ENCODE measurements at places on chromosomes 5 and 9.

- no peak overlapping the region for H3K4me3 ChIP-seq
- peak overlapping the region; percentile 87 for H3K27ac ChIP-seq
- H3K36me3 ChIP-seq: peaks cover 7% of the 10 kb centered on the region
- no peaks in the 10 kb centered on the region for H3K27me3 ChIP-seq
- DNase-seq: no peak
Measured at GRCh38 chr9:89501311-89501898, 3.5 kb upstream of the SEMA4D start.

DNA sequence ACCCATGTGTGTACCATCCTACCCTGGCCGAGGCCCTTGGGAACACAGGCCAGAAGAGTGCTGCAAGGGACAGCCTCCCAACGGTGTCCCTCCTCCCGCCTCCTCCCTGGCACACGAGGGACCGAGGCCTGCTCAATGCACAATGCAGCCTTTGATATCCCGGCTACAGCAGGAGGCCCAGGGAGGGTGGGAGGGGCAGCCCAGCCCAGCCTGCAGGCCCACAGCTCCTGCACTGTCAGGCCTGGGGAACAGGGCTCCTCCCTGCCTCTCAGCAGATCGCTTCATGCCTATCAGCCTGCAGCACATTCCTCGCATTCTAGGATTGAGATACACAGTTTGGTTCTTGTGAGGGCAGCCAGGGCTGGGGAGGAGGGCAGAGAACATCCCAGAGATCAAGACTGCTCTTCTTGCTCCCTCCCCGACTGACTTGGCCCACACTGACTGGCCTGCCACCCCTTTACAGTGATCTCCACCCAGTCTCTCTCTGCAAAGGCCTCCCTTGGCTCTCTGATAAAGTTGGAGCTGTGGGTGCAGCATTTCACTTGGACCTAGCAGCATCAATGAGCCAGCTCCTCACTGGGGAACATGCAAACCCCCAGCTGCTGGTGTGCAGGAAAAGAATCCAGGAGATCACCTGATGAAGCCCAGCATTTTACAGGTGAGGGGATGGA is at the start of gene SH3TC2:
TSS of gene SH3TC2 (minus strand) at position 46 of the 671 bp plus-strand sequence. CDS start at position 6, 40 bp downstream.
- H3K4me1 ChIP-seq: no peaks in the 10 kb centered on the region
- H3K27ac ChIP-seq: no peak within 1 kb of the TSS
- no peak within 1 kb of the TSS for H3K4me3 ChIP-seq
- H3K36me3 ChIP-seq: no peaks in the 10 kb centered on the region

- H3K36me3 ChIP-seq: no peaks in the 10 kb centered on the region
- H3K4me3 ChIP-seq: no peak overlapping the region
- no peak overlapping the region for H3K27ac ChIP-seq
- no peak for DNase-seq
- peaks cover 8% of the 10 kb centered on the region for H3K27me3 ChIP-seq
Measured at GRCh38 chr5:156920861-156921431, 42.1 kb downstream of the TIMD4 start.

DNA sequence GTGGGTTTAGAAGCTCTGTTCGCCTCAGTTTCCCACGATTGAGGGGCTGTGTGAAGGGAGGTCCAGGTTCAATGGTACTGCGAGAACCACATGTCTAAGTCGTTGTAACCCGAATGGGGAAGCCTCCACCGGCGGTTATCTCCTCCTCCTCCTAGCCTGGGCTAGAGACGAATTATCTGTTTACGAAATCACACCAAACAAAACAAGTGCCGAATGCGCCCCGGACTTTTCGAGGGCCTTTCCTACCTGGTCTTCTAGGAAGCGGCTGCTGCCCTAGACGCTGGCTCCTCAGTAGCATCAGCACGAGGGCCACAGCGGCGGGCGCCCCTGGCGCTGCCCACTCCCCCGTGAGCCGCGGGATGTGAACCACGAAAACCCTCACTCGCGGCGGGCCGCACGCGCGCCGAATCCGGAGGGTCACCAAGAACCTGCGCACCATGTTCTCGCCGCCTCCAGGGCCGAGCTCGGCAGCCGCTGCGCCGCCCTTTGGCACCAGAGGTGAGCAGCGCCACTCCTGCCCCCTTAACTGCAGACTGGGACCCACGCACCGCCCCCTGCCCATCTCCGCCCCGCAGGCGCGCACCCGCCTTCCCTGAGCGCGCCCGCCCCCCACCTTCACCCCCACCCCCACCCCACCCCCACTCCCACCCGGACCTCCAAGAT is at the start of gene CDKN2A:
TSS of gene CDKN2A (minus strand) at position 500 of the 663 bp plus-strand sequence.
- no peak for DNase-seq
- peak within 1 kb of the TSS; percentile 53 for H3K4me3 ChIP-seq
- peak within 1 kb of the TSS; percentile 99 for H3K27ac ChIP-seq

DNA sequence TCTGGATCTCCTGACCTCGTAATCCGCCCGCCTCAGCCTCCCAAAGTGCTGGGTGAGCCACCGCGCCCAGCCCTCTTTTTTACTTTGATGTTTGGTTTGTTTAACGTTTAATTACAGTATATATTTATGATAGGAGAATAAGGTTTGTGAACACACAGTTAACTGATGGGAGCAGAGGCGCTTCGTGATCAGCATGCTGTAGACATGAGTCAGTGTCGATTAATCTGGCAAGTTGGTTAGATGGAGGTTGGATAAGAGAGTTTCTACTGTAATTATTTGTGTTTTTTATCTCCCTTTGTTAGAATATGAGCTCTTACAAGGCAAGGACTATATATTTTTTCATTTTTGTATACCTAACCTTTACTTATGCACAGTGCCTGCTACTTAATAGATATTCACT is 14.3 kb downstream of the ATG10 start:
- no peak for DNase-seq
- H3K27me3 ChIP-seq: no peaks in the 10 kb centered on the region
- no peak overlapping the region for H3K4me3 ChIP-seq
- H3K27ac ChIP-seq: no peak overlapping the region

DNA sequence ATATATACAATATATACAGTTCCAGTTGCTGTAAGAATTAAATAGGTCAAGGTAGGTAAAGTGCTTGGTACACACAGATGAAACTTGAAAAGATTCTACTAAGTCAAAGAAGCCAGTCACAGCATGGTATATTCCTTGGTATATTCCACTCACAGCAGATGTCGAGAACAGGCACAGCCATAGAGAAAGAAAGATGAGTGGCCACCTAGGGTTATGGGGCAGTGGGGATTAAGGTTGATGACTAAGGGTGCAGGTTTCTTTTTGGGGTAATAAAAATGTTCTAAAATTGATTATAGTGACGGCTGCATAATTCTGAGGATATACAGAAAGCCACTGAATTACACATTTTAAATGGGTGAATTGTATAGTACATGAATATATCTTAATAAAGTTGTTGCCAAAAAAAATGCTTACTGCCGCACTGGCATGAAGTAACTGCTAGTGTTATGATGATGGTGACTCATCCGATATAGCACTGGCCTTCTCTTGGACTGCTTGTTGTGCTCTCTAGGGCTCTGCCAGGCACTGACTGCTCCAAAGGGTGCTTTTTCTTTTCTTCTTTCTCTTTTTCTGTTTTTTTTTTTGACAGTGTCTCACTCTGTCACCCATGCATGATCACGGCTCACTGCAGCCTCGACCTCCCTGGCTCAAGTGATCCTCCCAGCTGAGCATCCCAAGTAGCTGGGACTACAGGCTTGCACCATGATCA is 23.5 kb downstream of the TBC1D2 start:
- H3K36me3 ChIP-seq: no peaks in the 10 kb centered on the region
- H3K4me3 ChIP-seq: no peak overlapping the region
- no peak overlapping the region for H3K27ac ChIP-seq

GRCh38 chr5:154858972-154859871 is 795 bp downstream of the CNOT8 start:
- peak overlapping the region; percentile 79 for H3K4me3 ChIP-seq
- H3K27me3 ChIP-seq: no peaks in the 10 kb centered on the region
- H3K36me3 ChIP-seq: peaks cover 17% of the 10 kb centered on the region

GRCh38 chr5:99133921-99134320 is 205.1 kb upstream of the CHD1 start:
- H3K4me1 ChIP-seq: no peaks in the 10 kb centered on the region
- H3K4me3 ChIP-seq: no peak overlapping the region
- DNase-seq: no peak
- no peaks in the 10 kb centered on the region for H3K36me3 ChIP-seq
- H3K27me3 ChIP-seq: no peaks in the 10 kb centered on the region
- H3K27ac ChIP-seq: no peak overlapping the region

- H3K27me3 ChIP-seq: peaks cover 11% of the 10 kb centered on the region
- H3K4me3 ChIP-seq: no peak overlapping the region
- H3K36me3 ChIP-seq: no peaks in the 10 kb centered on the region
- H3K27ac ChIP-seq: no peak overlapping the region
Measured at GRCh38 chr9:90249094-90249493, 393.5 kb downstream of the DIRAS2 start.

DNA sequence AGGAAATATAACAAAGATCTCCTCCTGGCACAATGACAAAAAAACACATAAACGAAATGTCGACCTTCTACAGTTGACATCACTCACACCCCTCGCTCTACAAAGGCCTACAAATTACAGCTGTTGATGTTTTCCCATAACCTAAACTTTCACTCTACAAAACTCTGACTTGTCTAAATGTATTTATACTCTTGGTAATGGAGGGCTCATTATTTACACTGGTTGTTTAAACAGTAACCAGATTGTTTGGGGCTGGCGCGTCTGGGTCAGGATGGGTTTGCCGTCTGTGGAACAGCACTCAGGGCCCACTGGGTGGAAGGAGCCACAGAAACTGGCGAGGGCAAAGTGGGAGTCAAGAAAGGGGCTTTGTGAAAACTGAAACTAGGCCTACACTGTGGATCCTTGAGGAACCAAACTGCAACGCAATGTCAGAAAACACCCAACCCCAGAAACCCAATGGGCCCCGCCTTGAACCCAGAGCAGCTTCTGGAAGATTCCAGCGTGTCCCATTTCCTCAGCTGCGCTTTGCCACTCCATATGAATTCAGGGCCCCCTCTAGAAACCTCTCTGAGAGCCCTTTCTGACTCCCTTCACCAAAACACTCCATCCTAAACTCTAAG is 136.7 kb downstream of the ROR2 start:
- H3K4me3 ChIP-seq: no peak overlapping the region
- DNase-seq: no peak
- no peak overlapping the region for H3K27ac ChIP-seq
- H3K36me3 ChIP-seq: no peaks in the 10 kb centered on the region
- H3K4me1 ChIP-seq: no peaks in the 10 kb centered on the region

DNA sequence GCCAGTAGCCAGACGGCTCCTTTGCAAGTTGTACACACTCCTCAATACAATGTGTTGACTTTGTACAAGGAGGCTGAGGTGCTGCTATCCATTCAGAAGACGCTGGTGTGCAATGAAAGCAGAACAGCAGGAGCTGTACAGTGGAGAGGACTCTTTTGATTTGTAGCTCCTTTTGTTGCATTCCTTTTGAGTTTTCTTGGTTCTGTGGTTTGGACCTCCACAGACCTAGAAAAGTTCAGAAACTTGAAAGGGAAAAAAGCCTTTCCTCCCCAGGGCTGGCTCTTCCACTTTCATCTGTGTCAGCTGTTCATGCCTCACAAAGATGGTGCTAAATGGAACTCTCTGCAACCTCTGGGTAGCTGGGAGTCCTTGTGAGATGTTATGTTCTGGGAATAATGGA is 117.4 kb downstream of the MAT2B start:
- no peaks in the 10 kb centered on the region for H3K36me3 ChIP-seq
- H3K4me3 ChIP-seq: no peak overlapping the region
- H3K4me1 ChIP-seq: no peaks in the 10 kb centered on the region
- H3K27ac ChIP-seq: no peak overlapping the region
- DNase-seq: no peak

- H3K27me3 ChIP-seq: no peaks in the 10 kb centered on the region
- H3K36me3 ChIP-seq: no peaks in the 10 kb centered on the region
- H3K4me3 ChIP-seq: no peak overlapping the region
Measured at GRCh38 chr5:64487283-64487682, 18.5 kb upstream of the RGS7BP start.

DNA sequence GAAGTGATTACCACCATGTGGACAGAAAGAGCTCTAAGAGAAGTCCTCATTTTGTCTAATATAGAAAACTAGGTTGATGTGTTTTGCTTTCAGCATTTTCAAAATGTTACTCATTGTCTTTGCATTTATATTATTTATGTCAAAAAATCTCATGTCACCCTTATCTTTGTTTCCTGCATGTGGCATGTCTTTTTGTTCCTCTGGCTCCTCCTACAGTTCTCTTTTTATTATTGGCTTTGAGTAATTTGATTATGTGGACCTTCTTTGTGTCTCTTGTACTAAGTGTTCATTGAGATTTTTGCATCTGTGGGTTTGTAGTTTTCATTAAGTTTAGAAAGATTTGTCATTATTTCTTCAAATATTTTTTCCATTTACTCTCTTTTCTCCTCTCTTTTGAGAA is 58.8 kb downstream of the GNG10 start:
- H3K4me1 ChIP-seq: no peaks in the 10 kb centered on the region
- H3K36me3 ChIP-seq: no peaks in the 10 kb centered on the region
- DNase-seq: no peak
- no peak overlapping the region for H3K27ac ChIP-seq

- H3K27me3 ChIP-seq: no peaks in the 10 kb centered on the region
- no peaks in the 10 kb centered on the region for H3K4me1 ChIP-seq
- H3K36me3 ChIP-seq: peaks cover 10% of the 10 kb centered on the region
- no peak overlapping the region for H3K4me3 ChIP-seq
- no peak for DNase-seq
Measured at GRCh38 chr9:75001719-75002421, 26.2 kb downstream of the CARNMT1 start.

GRCh38 chr5:39697881-39698280 is 273.1 kb upstream of the DAB2 start:
- peaks cover 5% of the 10 kb centered on the region for H3K27me3 ChIP-seq
- H3K4me1 ChIP-seq: no peaks in the 10 kb centered on the region
- H3K4me3 ChIP-seq: no peak overlapping the region

DNA sequence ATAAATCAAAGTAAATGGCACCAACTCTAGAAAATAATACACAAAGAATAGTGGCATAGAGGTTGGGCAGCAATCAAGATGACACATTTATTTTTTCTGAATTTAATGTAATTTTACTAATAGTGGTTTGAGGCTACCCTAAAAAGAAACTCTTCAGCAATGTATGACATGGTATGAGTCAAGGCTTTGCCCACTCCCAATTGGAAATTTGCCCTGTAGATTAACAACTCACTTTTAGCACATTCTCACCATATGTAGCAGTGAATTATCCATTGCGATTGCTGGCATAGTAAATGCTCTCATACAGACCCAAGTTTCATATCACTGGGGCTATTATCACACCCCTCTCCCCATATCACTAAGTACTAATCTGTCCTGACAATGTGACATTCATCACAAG is 832.1 kb upstream of the ZNF608 start:
- DNase-seq: no peak
- H3K27ac ChIP-seq: no peak overlapping the region
- no peaks in the 10 kb centered on the region for H3K27me3 ChIP-seq
- H3K4me3 ChIP-seq: no peak overlapping the region

- H3K4me3 ChIP-seq: no peak overlapping the region
- no peaks in the 10 kb centered on the region for H3K4me1 ChIP-seq
- H3K36me3 ChIP-seq: no peaks in the 10 kb centered on the region
- peak; percentile 15 for DNase-seq
- H3K27ac ChIP-seq: no peak overlapping the region
- H3K27me3 ChIP-seq: no peaks in the 10 kb centered on the region
Measured at GRCh38 chr5:31232273-31232888, 38.9 kb downstream of the CDH6 start.

GRCh38 chr9:32741706-32742105 is 41.6 kb upstream of the TMEM215 start:
- H3K27ac ChIP-seq: no peak overlapping the region
- H3K4me1 ChIP-seq: no peaks in the 10 kb centered on the region
- DNase-seq: no peak
- no peak overlapping the region for H3K4me3 ChIP-seq

GRCh38 chr9:22469928-22470544 is 23.4 kb downstream of the DMRTA1 start:
- H3K27me3 ChIP-seq: no peaks in the 10 kb centered on the region
- DNase-seq: peak; percentile 13
- no peaks in the 10 kb centered on the region for H3K36me3 ChIP-seq
- H3K27ac ChIP-seq: no peak overlapping the region
- no peak overlapping the region for H3K4me3 ChIP-seq
